ENCODE measurements at places on chromosomes 7 and 10.

DNA sequence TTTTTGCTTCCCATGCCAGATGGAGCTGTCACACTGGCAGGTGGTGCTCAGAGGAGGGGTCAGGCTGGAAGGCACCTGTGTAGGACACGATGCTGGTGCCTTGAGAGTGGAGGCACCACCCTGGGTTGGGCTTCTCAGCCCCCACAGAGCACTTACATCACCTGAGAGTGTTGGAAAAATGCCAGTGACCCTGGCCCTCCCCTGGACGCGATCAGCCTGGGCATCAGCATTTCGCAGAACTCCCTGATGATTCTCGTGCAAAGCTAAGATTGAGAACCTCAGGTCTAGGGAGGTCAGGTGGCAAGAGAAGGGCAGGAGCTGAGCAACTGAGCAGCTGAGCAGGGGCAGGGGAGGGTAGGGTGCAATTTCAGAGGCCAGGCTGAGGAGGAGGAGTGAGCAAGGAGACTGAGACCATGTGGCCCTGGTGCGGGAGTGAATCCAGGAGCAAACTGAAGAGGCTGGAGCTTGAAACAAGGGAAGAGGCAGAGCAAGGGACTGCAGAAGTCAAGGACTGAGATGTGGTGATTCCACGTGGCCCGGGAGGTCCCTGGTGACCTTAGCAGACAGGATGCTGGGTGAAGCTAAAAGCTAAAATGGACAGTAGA lies 24.7 kb upstream of the GRID1 start:
- no peak for DNase-seq

- DNase-seq: no peak
Observed at GRCh38 chr7:45576249-45576929, 2.2 kb downstream of the ADCY1 start.

GRCh38 chr10:114629083-114629823 lies 28.8 kb downstream of the ABLIM1 start:
- no peak for DNase-seq

DNA sequence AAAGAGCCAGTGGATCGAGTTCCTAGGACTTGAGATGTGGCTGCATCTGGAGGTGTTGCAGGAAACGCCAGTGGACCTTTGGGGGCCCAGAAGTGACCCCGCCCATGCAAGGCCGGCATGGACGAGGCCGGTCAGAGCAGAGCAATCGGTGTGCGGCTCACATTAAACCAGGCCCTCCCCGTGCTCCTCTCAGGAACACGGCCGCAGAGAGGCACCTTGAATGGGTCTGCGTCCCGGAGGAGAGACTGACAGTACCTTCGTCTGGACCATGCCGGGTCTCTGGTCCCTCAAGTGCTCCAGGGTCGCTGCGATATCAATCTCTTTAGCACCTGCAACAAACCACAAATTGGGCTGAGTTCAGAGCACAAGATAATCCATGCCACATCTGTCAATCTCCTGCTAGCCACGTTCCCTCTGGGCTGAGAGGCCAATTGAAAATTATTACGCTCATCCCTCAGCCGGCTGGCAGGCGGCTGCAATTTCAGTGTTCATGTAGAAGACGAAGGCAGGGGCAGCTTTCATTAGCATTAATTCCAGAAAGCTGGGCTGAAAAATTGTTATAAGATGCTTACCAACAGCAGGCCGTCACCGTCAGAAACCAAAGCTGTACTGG lies 212.0 kb downstream of the DNAJB6 start:
- no peak for DNase-seq

DNA sequence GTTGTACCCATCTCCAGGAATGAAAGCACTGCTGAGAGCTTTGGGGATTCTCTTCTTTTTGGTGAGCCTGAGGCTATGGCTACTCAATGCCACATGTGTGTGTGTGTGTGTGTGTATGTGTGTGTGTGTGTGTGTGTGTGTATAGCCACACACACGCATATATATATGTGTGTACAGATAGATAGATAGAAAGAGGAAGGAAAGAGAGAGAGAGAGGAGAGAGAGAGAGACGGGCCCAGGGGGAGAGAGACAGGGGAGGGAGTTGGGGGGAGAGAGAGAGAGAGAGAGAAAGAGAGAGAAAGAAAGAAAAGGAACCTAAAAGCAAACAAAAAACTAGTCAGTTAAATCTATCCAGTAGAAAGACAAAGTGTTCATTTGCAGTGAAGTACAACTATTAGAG lies 8.3 kb downstream of the SLC13A4 start:
- DNase-seq: no peak

DNA sequence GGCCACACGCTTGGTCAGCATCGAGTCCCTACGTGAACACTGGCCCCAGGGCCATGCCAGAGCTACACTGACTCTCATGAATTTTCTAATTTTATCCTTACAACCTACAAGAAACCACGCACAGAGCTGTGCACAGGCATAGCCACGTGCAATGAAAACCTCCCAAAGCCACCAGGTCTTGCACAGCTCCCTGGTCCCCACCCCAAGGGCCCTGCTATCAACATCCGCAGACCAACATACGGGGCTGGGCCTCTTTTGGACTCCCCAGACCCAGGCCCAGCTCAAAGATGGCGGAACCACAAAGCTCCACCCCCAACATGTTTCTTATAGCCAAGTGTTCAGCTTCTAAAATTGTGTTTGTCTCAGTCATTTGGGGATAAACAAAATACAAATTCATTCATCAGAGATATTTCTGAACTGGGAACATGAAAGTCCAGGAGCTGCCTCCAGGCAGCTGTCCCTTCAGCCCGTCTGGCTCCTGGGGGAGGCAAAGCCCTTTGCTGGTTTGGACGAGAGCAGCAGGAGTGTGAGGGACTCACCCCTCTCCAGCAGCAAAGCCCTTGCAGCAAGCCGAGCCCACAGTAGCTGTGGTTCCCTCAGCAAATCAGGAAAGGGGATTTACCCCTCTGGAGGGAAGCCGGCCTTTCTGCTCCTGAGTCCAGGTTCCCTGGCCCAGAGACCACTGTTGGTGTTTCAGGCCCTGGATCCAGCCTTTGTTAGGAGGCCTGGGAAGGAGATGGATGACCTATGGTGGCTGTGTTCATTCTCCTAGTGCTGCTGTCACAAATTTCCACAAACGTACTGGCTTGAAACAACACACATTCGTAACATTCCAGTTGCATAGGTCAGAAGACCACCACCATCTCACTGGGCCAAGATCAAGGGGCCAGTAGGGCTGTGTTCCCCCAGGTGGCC lies 75.1 kb downstream of the OAT start:
- DNase-seq: no peak

DNA sequence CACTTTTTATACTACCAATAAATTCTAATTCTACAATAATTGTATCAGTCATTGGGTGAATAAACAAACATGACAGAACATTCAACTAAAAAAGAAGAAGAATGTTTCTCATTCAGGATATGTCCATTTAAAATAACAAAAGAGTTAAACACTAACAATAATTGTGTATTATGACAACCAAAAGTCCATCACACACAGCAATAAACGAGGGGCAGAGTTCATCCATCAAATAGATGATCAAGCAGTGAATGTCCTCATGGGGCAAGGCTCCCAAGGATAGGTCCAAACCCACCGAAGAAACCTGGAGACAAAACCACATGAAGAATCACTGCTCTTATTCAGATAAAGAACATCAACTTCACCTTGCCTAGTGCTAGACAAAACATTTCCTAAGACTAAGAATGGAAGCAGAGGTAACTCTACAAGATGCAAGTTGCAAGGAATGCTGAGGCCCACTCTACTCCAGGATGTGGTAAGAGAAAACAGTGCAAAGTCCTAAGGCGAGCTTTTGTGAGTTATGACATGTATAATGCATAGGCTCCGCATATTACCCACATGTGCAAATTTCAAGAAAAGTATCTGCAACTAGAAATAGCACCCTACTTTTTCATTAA lies 115.1 kb downstream of the PARD3 start:
- no peak for DNase-seq

GRCh38 chr10:11805792-11806191 lies 17.4 kb upstream of the PROSER2 start:
- DNase-seq: no peak

DNA sequence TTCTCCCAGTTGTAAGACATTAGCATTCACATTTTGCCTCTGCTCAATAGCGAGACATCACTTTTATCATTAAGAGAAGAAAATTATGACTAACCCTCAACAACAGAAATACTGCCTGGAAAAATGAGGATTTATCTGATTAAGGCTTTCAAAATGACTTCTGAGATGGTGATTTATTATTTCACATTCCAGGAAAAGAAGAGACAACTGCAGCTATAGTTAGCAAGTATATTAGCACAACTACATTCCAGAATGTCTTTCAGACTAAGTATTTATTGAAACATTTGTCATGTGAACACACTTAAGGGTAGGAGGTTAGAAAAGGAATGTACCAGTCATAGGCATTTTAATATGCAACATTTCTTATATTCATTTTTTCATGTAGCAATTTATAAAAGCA lies 162.0 kb downstream of the IQUB start:
- DNase-seq: no peak

- DNase-seq: no peak
Observed at GRCh38 chr10:30759423-30759822, 129.9 kb upstream of the LYZL2 start.
